ENCODE measurements at places on chromosomes 12 and 14.

GRCh38 chr12:10448236-10448635 is 4.9 kb downstream of the KLRC1 start:
- DNase-seq = no peak

GRCh38 chr12:95205016-95205624 is 12.1 kb downstream of the FGD6 start:
- no peak for DNase-seq

DNA sequence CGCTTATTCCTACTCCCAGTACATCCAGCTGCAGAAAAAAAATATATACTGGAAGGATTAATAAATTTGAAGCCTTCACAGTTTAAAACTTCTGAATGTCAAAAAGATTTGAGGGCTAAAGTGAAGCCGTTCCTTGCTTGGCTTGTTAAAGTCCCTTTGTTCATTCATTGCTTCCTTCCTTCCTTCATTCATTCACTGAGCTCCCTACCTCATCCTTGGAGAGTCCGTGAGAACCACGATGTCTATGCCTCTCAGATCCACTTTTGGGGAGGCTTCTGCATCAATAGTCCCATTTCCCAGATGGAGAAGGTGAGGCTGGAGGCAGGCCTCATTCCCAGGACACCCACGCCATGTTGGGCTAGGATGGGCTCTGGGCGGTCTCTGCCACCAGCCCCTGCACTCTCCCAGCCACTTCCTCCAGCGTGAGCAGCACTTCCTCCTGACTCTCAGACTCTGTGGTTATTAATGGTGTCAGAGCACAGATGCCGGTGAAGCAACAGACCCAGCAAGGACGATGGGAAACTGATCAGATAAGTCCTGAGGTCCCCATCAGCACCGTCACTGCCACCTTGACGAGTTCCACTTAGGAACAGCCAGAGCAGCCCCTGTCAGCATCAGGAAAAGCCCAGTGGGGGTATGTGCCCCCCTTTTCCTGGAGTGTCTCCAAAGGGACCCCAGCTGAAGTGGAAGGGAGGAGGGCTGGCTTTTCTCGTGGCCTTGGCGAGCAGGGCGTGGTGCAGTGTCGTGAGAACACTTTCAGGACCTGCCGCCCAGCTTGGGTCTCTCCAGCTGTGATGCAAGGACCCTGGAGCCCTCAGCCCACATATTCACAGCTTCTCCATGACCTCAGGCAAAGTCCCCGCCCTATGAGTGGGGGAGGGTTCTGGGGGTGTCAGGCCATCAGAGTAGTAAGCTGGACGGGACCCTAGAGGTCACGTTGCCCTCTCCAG is 21.2 kb downstream of the ASB2 start:
- no peak for DNase-seq

GRCh38 chr14:22465201-22465840 is 123.7 kb downstream of the DAD1 start:
- DNase-seq = no peak

DNA sequence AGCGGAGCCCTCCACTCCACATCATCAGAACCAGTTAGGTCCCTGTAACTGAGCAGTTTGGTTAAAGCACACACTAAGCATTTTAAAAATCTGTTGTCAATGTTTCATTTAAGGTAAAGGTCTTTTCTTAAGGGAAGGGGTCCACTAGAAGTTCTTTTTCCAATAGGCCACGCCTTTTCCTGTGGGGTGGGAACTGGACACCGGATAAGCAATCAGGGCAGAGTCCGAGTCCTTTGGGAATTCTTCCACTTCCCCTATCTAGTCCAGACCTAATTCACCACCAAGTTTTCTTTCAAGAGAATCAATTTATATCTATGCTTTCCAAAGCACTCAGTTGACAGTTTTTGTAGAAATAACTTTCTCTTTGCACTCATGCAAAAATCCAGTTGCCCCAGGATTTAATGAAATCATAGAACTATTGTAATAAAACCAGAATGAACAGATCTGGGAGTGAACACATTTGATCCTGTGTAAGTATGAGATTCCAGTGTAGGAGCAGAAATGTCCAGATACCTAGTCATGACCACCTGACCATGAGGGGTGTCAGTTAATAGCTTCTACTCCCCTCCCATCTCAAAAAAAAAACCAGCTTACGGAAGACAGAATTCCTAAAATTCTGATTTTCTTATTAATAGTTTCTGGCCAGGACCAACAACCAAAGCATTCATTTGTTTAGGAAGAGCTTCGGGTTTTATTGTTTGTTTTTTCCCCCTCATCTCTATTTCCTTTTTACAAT is 11.7 kb downstream of the VPS37B start:
- DNase-seq = no peak

- no peak for DNase-seq
These were observed 95.2 kb downstream of the RBM19 start for GRCh38 chr12:113870890-113871289.

- DNase-seq = no peak
These were observed 420.3 kb downstream of the CCDC91 start for GRCh38 chr12:28610401-28611114.

GRCh38 chr12:95509300-95509699 is 35.3 kb downstream of the METAP2 start:
- DNase-seq = no peak

DNA sequence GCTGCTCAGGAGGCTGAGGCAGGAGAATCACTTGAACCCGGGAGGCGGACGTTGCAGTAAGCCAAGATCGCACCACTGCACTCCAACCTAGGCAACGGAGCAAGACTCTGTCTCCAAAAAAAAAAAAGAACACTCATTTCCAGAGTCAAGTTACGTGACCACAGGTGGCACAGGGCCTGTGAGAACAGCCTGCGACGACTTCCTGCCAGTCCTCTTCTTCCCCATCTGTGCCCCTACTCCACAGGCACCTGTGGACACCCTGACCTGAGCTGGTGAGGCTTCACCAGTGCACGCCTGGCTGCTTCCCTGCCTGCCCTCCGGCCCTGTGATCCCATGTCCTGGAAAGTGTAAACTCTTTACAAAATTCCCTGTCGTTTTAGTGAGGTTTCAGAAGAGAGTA is 77.7 kb downstream of the PPP2R5C start:
- no peak for DNase-seq

- DNase-seq = no peak
These were observed 371.2 kb upstream of the LRFN5 start for GRCh38 chr14:41235466-41235865.

GRCh38 chr12:130672089-130672820 is 43.8 kb downstream of the RIMBP2 start:
- no peak for DNase-seq

GRCh38 chr14:106210650-106211049 is 684.3 kb downstream of the TMEM121 start:
- no peak for DNase-seq

DNA sequence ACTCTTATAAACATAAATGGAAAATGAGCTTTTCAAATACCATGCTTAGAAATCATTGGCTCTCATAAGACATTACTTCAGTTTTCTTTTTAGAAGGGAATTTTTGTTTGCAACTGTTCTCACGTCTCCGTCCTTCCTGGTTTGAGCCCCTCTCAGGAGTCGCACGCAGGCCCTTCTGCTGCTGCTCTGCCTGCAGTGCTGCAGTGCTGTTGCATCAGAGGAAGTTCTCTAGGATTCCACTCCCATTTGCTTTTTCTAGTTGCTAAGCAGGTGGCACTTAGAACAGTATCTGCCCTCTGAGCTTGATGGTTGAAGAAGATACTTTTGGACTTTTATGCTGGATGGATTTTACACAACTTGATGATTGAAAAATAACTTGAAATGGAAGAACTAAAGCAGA is 70.8 kb downstream of the SCN8A start:
- no peak for DNase-seq

GRCh38 chr12:29149691-29150281 is 708 bp downstream of the FAR2 start:
- DNase-seq = no peak

GRCh38 chr12:5332551-5332950 is 99.4 kb upstream of the NTF3 start:
- no peak for DNase-seq

- peak; percentile 1 for DNase-seq
These were observed 154.4 kb downstream of the TTC7B start for GRCh38 chr14:90661866-90662265.

DNA sequence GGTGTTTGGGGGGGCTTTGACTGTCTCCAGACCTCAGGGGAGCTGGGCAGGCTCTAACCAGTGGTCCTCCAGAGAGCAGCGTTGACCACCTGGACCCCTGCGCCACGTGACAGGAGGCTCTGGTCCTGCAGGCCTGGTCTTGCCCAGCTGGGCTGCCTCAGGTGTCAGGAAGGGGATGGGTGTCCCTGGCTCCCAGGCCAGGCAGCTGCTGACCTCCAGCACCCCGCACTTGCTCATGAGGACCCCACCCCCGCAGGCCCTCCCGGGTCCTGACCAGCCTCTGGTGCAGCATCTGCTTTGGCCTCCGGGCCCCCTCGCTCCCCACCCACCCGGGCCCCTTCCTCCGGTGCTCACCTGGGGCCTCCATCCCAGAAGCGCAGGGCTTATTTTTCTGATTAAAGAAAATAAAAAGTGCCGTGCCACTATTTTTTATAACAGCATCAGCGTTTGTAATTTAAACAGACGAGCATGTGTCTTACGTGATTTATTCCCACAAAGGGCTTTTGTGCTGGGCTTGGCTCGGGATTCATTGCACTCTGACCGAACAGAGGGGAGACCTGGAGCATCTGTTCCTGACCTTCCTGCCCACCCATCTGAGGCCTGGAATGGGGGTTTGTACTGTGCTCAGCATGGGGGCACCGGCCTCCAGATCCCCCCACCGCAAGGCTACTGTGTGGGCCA is 21.7 kb downstream of the FBRSL1 start:
- no peak for DNase-seq

DNA sequence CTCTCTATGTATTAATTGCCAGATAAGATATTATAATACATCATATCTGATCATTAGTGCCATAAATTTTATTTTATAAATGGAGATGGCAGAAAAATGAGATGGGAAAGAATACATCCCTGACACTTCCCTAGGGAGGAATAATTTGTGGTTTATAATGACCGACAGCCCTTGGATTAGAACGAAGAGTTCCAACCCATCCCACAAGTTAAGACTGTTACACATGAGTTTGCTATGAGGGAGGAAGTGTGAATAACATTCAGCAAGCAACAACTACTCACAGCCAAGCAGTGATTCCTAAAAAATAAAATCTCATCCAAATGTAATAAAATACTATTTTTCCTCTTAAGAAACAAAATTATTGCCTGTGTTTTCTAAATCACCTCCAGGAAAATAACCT is 299.0 kb downstream of the CCDC91 start:
- DNase-seq = no peak

GRCh38 chr12:14275886-14276285 is 89.6 kb upstream of the ATF7IP start:
- no peak for DNase-seq

DNA sequence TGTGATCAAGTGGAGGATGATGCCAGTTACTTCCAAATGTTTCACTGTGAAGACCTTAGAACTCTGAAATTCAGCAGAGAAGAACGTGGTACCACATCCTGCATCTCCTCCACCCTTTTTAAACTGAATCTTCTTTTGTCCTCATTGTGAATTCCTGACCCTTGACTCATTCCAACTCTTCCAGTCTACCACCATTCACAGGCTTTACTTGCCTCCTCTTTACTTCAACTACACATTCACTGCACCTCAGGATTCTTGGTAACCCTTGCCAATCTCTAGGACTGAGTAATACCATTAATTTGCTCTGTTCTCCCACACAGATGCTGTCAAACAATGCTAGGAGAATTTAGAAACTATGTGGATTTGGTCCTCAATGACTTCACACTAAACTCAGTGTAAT is 37.3 kb downstream of the PPP1R12A start:
- no peak for DNase-seq

DNA sequence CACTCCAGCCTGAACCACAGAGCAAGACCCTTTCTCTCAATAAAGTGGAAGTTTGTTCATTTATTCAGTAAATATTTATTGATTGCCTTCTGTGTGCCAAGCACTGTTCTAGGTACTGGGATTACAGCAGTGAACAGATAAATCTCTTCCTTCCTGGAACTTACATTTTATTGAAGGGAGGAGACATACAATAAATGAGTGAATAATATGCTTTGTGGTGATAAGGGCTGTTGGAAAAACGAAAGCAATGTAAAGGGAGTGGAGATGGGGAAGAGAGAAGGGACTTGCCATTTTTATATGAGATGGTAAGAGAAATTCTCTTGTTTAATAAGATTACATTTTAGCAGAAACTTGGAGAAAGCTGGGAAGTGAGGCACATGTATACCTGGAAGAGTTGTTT is 1.6 kb downstream of the GSKIP start:
- no peak for DNase-seq

- no peak for DNase-seq
These were observed 17.8 kb downstream of the FBXL14 start for GRCh38 chr12:1576410-1577241.

GRCh38 chr14:32980902-32981501 is 42.3 kb downstream of the NPAS3 start:
- no peak for DNase-seq

GRCh38 chr12:100248886-100249285 is 18.0 kb downstream of the DEPDC4 start:
- DNase-seq = no peak

DNA sequence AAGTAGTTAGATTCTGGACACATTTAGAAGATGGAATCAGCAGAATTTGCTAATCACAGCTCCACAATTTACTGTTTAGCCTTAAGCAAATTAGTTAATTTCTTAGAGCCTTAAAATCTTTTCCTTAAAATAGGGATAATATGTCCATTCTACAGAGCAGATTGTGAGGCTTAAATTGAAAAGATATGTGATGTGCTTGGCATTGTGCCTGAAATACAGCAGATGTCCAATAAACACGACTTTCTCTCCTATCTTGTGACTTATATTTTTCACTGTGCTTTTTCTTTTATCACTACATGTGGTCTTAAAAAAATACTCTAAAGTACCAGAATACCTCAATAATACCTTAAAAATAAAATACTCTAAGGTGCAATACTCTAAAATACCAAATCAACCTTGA is 30.6 kb downstream of the CCER1 start:
- no peak for DNase-seq

- DNase-seq = no peak
These were observed 55.3 kb downstream of the KCNC2 start for GRCh38 chr12:75154388-75154787.

- no peak for DNase-seq
These were observed 4.9 kb downstream of the BMP4 start for GRCh38 chr14:53951627-53952303.

DNA sequence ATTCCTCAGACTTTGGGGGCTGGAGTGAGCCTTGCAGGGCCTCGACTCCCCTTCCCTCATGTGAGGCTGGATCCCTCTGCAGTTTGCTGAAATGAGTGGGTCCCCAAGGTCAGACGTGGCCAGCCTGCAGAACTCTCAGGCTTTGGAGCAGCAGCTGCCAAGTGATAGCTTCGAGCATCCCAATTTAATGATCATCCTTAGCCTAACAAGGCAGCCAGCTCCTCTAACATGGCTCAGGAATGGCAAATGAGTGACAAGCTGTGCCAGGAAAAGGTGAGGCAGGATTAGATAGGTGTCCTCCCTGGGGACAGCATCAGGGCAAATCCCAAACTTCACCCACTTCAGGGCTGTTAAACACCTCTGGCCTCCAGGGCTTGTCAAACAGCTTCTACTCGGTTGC is 130.7 kb upstream of the PWP1 start:
- no peak for DNase-seq

GRCh38 chr12:115035535-115036107 is 351.6 kb upstream of the TBX3 start:
- DNase-seq = no peak

GRCh38 chr12:65946821-65947220 is 122.5 kb downstream of the HMGA2 start:
- DNase-seq = no peak

GRCh38 chr12:117854339-117855012 is 114.3 kb downstream of the KSR2 start:
- DNase-seq = peak; percentile 47
